ENCODE measurements at places on chromosomes 6 and 20. TPM values are rescaled to one million over a fixed set of nuclear protein-coding genes. Genes with fewer than 3 reads are reported as not detected.

Gene CNR1
- total RNA-seq = 29.8 TPM

Gene C6orf89
- 59.6 TPM for total RNA-seq

Gene KCNK15
- 1.8 TPM for total RNA-seq

Gene SRMS
- not detected for total RNA-seq

Gene PACRG
- total RNA-seq = 1.5 TPM

Gene PGM3
- total RNA-seq = 44.0 TPM

Gene RAB32
- 48.7 TPM for total RNA-seq

DNA sequence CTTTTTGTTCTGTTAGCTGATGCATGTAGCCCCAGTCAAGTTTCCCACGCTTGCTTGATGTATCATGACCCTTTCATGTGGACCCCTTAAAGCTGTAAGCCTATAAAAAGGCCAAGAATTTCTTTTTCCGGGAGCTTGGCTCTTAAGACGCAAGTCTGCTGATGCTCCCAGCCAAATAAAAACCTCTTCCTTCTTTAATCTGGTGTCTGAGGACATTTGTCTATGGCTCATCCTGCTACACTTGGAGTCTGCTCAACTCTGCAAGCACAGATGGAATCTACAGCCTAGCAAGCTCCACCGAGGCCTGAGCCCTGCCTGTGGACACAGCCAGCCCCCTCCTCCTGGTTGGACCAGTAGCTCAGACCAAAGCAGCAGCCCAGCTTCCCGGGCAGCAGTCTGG is 3.4 kb downstream of the CST2 start:
- no peaks in the 10 kb centered on the region for H3K4me1 ChIP-seq
- no peak overlapping the region for H3K27ac ChIP-seq
- DNase-seq = peak; percentile 27
- no peak overlapping the region for H3K4me3 ChIP-seq
- H3K27me3 ChIP-seq = no peaks in the 10 kb centered on the region

GRCh38 chr6:41135062-41135832 is 18.9 kb downstream of the TREML1 start:
- DNase-seq = no peak

DNA sequence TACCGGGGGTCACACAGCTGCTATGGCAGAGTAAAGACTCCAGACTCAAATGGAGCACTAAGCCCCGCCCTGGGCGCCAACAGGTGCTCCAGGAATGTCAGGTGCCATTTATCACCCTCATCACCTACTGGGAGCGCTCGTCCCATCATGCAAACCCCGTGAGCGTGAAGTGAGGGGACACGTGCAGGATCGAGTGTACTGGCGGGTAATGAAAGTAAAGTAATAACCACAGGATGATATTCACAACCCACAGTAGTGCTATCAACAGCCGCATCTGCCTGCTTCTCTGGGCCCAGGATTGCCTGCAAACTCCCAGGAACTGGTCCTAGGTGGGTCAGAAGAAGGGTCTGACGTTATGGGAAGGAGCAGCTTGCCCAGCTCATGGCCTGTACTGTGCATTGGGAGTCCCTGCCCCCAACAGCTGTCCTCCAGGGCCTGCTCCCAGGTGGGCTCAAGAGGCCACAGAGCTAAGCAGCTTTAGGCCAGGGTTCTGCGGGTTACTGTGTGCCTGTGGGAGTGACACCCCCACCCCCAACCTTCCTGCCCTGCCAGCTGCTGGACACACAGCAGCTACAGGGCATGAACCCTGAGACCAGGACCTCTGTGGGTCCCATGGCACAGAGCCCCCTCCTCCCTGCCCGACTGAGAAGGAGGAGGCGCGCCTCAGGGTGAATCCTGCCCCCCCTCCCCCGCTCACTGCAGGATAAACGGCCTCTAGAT is 120.5 kb upstream of the SULF2 start:
- no peaks in the 10 kb centered on the region for H3K36me3 ChIP-seq
- no peak overlapping the region for H3K27ac ChIP-seq
- no peaks in the 10 kb centered on the region for H3K27me3 ChIP-seq
- H3K4me1 ChIP-seq = no peaks in the 10 kb centered on the region

DNA sequence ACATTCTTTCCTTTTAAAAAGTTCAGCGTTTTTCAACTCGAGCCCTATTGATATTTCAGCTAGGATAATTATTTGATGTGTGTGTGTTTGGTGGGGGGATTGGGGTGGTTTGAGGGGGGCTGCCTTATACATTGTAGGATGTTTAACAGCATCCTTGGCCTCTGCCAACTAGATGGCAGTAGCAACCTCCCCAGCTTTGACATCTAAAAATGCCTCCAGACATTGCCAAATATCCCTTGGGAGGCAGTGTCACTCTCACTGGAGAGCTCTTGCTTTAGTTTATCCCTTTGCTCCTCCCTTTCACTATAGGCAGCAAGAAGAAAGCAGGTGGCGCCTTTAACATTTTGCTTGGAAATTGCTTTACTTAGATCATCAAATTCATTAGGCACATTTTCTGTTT is 14.6 kb upstream of the TP53TG5 start:
- DNase-seq = no peak
- H3K4me1 ChIP-seq = no peaks in the 10 kb centered on the region
- H3K36me3 ChIP-seq = no peaks in the 10 kb centered on the region
- no peak overlapping the region for H3K4me3 ChIP-seq
- H3K27ac ChIP-seq = no peak overlapping the region

DNA sequence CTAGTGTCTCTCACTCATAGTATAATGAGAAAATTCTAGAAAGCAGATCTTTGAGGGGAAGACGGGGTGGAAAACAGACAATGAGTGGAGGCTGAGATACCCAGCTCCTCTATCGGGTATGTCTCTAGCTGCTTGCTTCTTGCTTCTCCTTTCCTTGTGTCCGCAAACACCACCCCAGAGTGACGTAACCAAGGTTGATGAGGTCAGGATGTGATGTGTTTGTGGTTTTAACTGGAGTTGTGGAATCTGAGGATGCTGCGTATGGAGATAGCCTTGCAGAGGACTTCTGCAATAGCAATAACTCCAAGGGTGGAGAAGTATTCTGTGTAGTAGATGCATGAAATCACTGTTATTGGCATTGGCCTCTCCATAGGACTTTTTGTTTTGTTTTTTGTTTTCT is 132.7 kb upstream of the IFNGR1 start:
- no peak overlapping the region for H3K27ac ChIP-seq
- DNase-seq = no peak
- no peak overlapping the region for H3K4me3 ChIP-seq
- H3K27me3 ChIP-seq = no peaks in the 10 kb centered on the region
- peaks cover 6% of the 10 kb centered on the region for H3K4me1 ChIP-seq

- no peaks in the 10 kb centered on the region for H3K36me3 ChIP-seq
- H3K27ac ChIP-seq = no peak overlapping the region
- H3K4me1 ChIP-seq = no peaks in the 10 kb centered on the region
- H3K27me3 ChIP-seq = no peaks in the 10 kb centered on the region
- no peak overlapping the region for H3K4me3 ChIP-seq
- no peak for DNase-seq
These were observed 181.9 kb downstream of the TMEM200A start for GRCh38 chr6:130547723-130548122.

- H3K4me1 ChIP-seq = peaks cover 13% of the 10 kb centered on the region
- H3K27ac ChIP-seq = no peak overlapping the region
- H3K4me3 ChIP-seq = no peak overlapping the region
- no peaks in the 10 kb centered on the region for H3K36me3 ChIP-seq
- no peaks in the 10 kb centered on the region for H3K27me3 ChIP-seq
- no peak for DNase-seq
These were observed 109.5 kb downstream of the SNX5 start for GRCh38 chr20:17859002-17859615.
